Gastrocnemius medialis (tissue), 4 donors: ENCODE measurements at places on chromosomes 16 and 17. TPM values are rescaled to one million over a fixed set of nuclear protein-coding genes. Genes with fewer than 3 reads are reported as not detected.

DNA sequence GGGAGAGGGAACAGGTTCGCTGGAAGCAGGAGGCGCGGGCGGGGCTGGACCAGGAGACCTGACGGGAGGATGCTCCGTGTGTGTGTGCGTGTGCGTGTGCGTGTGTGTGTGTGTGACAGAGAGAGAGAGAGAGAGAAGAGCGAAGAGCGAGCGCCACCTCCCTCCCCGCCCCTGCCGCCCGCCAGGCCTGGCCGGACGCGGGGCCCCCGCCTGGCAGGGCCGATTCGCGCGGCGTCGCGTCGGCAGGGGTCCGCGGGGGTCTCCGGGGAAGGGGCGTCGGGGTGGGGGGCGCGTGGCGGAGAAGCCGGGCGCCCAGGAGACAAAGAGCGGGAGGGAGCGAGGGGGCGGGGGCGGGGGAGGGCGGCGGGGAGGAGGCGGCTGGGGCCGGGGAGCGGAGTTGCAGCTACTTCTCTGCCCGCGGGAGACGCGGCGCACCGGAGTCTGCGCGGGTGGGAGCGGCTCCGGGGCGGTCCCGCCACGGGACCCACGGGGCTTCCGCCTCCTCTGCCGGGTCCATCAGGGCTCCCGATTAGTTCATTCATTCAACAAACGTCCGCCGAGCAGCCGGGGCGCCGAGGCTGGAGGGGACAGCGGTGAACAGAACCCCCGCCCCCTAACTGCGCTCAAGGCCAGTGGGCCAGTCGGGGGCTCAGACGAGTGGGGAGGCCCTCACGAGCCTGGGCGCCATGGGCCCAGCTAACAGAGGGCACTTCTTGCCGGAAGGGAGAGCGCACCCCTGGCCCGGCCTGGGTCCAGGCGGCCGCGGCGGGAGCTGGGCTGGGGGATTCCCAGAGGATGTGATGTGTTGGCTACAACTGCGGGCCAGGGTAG is at the start of gene SAMD14:
Gene SAMD14, minus strand, starts transcription at position 433 of the 831 bp plus-strand sequence. CDS start 5,201 bp downstream, outside the sequence.
- H3K36me3 ChIP-seq, result no peaks in the 10 kb centered on the region
- DNase-seq, result no peak
- peak within 1 kb of the TSS; percentile 52 for H3K4me3 ChIP-seq

GRCh38 chr16:79301051-79301450 is 299.5 kb downstream of the MAF start:
- H3K4me1 ChIP-seq, result no peaks in the 10 kb centered on the region
- no peak overlapping the region for H3K27ac ChIP-seq
- no peaks in the 10 kb centered on the region for H3K36me3 ChIP-seq
- DNase-seq, result no peak
- no peak overlapping the region for H3K4me3 ChIP-seq

The CCL22 gene
- not detected for total RNA-seq

The MT1G gene
- total RNA-seq, result not detected

DNA sequence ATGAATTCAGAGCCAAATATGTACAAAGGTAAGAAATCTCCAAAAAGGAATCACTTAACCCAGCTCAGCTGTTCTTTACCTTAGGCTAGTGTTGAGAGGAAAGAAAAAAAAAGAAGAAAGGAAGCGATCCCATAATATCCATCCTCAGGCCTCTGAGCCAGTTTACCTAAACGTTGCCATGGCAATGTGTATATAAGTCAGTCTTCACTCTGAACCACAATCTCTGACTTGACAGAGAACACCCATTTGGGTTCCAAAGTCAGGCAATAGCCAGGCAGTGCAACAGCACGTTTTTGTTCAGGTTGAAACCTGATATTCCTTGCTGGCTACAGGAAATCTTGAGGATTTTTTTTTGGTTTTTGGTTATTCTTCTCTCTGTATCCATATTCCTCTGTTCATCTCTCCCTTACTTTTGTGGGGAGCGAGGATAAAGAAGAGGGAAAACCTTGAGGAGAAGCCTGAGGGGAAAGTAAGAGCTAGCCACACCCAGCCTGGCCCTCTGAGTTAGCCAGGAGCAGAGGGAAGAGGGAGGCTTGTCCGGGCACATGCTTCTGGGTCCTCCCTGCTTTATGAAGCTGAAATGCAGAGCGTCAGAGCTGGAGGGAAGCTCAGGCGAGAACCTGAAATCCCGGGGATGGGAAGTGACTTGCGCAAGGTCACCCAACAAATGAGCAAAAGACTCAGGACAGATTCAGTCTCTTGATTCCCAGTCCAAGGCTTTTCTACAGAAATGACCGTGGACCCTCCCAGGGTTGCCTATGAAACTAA is 152.7 kb downstream of the SOX9 start:
- H3K4me1 ChIP-seq, result no peaks in the 10 kb centered on the region
- no peak for DNase-seq
- H3K4me3 ChIP-seq, result no peak overlapping the region
- no peak overlapping the region for H3K27ac ChIP-seq
- H3K27me3 ChIP-seq, result no peaks in the 10 kb centered on the region
- no peaks in the 10 kb centered on the region for H3K36me3 ChIP-seq

The FNDC8 gene
- not detected for total RNA-seq

GRCh38 chr16:50246299-50247122 is 19.8 kb upstream of the ADCY7 start:
- DNase-seq, result no peak
- H3K4me1 ChIP-seq, result peaks cover 13% of the 10 kb centered on the region
- no peak overlapping the region for H3K27ac ChIP-seq
- peak overlapping the region; percentile 61 for H3K4me3 ChIP-seq
- H3K36me3 ChIP-seq, result no peaks in the 10 kb centered on the region
- peaks cover 8% of the 10 kb centered on the region for H3K27me3 ChIP-seq
